ENCODE measurements at places on chromosomes 11 and 22.
A peak's percentile ranks its signal among the peaks of the same experiment; 100 is the strongest.

GRCh38 chr11:126340960-126341606 is 14.4 kb upstream of the ST3GAL4 start:
- DNase-seq, result no peak

GRCh38 chr11:120363436-120363835 is 27.2 kb downstream of the ARHGEF12 start:
- no peak for DNase-seq

DNA sequence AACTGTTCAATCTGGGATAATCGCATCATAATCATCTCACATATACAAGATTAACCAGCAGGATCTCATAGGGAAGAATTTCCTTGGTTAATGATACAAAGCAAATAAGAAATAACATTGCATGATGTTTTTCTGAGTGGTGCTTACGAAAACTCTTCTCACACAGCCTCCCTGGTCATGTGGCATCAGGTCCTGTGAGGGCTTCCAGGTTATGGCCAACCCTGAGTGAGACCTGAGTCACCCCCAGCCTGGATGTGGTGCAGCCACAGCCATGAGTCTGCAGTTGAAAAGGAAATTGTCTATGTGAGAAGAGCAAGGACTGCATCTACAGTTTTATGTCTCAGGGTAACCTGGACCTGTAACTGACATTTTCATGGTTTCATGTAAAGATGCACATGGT is 90.5 kb upstream of the XKR3 start:
- DNase-seq, result no peak

DNA sequence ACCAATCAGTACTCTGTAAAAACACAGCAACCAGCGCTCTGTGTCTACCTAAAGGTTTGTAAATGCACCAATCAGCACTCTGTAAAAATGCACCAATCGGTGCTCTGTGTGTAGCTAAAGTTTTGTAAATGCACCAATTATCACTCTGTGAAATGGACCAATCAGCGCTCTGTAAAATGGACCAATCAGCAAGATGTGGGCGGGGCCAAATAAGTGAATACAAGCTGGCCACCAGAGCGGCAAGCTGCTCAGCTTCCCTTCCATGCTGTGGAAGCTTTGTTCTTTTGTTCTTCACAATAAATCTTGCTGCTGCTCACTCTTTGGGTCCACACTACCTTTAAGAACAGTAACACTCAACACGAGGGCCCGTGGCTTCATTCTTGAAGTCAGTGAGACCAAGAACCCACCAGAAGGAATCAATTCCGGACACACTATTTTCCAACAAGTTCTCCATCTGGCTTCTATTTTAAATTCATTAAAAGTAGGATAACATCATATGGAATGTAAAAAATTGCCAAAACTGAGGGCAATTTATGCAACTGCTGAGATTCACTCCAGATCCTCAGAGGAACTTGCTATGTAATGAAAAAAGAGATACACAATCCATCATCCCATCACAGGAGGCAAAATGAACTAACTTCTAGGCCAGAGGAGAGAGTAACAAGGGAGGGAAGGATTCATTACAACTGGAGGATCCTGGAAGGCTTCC is 3.1 kb upstream of the PANX1 start:
- peak; percentile 57 for DNase-seq

DNA sequence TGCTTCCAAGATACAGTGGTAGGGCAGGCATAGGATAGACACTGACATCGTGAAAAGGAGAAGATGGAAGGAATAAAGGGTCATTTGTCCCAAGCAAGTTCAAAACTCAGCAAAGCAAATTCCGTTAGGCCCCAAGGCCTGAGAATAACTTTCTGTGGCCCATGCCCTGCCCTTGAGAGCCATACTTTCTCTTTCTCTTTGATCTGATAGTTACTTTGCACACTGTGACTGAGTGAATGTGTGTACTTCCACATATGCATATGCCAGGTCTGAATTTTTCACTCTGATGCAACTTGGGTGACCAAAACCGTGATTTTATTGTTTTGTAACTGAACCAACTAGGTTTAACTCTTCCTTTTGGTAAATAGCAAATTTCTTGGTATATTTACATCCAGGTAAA is 371.5 kb downstream of the RAB38 start:
- DNase-seq, result no peak

DNA sequence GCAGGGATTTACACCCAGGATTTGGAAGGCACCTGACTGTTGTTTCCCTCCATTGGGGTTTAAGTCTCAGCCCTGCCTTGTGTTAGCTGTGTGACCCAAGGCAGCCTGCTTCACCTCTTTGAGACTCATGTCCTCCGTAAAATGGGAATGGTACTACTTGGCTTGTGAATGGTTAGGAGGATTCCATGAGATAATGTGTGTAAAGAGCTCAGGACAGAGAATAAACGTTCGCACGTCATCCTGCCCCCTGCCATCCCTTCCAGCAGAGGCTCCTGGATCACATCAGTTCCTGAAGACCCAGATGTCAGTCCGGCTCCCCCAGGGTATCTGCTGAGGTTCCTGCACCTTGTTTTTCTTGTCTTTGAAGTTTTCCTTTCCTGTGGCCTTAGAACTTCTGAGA is 16.8 kb upstream of the ACCSL start:
- DNase-seq, result no peak

GRCh38 chr22:46318576-46318975 is 16.9 kb upstream of the TRMU start:
- DNase-seq, result no peak

GRCh38 chr11:113613619-113614018 is 92.5 kb downstream of the TMPRSS5 start:
- DNase-seq, result no peak

DNA sequence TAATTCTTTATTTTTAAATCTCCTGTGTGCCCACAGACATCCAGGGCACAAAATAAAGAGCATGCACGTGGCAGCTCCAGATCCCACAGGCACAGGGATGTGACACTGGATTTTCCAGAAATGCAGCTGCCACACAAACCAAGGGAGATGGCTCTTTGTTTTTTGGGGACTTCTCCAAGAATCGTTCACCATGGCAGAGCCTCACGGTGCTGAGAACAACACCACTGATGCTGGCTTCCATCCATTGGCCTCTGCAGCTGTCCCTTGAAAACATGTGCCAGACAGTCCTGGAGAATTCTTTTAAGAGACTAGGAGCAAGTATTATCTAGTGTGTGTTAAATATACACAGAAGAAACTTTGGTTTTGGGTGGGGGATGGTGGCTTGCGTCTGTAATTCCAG is 108.4 kb upstream of the SLC22A12 start:
- DNase-seq, result peak; percentile 85

DNA sequence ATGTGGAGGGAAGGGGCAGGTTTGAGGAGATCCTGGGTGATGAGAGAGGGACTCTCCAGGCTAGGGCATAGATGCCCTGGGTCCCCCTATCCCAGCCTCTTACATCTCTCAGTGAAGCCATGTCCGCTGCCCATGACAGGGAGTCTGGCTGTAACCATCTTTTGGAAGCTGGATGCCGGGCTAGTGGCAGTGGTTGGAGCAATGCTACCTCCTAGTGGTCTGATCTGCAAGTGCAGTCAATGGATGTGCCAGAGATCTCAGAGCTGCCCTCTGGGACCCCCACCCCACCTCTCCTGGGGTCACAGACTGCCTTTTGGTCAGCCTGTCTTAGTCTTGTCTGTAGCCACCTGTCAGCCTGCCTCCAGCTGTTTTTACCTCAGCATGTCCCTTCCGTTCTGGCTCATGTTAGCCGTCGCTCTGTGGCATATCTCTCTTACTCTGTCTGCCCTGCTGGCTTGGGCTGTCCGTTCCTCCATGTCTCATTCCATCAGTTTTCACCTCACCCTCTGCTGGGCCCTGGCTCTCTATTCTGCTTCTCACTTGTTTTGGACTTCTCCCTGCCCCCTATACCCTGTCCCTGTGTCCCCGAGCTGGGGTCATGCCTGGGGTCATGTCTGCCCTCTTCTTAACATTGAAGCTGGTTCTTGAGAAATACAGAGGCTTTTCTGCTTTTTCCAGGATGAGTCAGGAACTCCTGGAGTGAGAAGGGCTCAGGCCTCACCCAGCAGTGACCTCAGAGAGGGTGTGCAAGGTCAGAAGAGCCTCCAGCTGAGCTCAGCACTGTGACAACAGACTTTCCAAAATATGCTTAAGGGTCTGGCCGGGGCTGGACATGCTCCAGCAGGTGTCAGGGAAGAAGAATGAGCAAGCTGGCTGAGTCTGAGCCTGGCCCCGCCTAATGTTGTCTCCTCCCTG is 52.0 kb upstream of the THY1 start:
- DNase-seq, result peak; percentile 89

DNA sequence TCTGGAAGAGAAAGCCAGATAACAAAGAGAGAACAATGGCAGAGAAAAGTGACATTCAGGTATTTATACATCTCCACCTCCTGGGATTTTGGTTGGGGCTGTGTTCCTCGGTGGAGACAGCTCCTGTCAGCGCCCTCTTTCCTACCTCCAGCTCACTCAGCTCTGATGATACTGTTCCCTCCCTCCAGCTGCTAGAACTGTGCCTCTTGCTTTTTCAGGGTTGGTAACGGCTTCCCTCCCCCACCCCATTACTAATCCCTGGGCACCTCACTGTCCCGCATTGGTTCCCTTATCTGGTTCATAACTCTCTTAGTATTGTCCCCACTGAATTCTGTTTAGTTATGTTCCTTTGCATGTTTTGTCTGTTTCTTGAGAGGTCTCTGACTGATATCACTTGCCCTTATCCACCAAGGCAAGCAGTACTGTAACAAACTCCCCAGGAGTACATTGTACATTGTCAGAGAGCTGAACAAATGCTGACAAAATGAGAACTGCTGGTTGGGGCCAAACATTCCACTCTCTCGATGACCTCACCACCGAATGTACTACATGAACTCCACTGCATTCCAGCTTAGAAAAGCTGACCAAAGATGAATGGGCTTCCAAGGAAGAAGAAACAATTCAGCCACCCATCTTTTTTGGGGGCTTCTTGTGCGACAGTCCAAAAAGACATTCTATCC is 5.7 kb upstream of the FBXO3 start:
- peak; percentile 78 for DNase-seq

GRCh38 chr11:122004446-122004845 is 111.6 kb downstream of the BLID start:
- DNase-seq, result peak; percentile 30

DNA sequence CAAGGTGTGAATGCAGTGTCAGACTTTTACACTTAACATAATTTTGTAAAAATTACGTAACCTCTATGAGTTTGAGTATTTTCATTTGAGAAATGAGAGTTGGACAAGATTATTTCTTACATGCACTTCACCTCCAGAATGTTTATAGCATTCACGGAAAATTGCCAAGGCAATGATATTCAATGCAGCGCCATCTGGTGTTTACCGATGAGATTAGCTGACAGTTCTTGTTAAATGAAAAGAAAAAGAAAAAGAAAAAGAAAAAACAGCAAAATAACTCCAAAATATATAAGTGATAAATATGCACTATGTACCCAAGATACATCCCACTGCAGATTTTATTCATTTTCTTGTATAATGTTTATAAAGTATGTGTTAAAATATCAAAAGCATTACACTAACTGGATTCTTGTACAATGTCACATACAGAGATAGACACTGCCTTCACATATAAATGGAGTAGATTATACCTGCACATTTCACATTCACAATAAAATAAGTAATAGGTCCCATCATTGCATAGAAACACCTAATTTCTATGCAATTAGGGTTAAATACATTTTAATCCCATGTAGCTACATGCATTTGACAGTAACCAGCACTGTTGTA is 976.3 kb upstream of the FAT3 start:
- peak; percentile 69 for DNase-seq

GRCh38 chr11:106495046-106495445 is 417.6 kb downstream of the AASDHPPT start:
- DNase-seq, result no peak

GRCh38 chr11:33766085-33766484 is 8.2 kb downstream of the FBXO3 start:
- no peak for DNase-seq

DNA sequence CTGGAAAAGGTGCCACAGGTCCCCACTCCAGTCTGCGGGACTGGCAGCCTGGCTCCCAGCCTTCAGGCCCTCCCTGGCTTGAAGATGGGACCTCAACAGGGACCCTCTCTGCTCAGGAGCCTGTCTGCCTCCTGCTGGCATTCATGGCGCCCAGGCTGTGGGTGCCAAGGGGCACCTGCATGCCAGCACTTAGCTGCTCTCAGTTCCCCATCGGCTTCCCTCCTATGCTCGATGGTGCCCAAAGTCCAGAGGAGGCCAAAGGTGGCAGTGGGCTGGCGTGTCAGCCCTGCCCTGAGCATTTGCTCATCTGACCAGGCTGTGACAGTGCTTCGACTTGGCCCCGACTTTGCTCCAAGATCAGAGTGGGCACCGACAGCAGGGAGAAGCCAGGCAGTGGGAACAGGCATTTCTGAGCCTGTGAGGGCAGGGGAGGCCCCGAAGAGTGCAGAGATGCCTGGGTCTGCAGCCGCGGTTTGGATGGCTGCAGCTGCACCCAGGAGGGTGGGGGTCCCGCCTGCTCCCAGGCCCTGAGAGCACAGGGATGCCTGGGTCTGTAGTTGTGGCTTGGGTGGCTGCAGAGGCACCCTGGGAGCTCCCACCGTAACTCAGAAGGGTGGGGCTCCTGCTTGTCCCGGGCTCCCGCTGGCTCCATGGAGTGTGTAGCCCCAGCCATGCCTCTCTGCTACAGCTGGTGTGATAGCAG is 463.6 kb downstream of the TBC1D22A start:
- DNase-seq, result no peak

GRCh38 chr22:28620244-28620922 is 59.3 kb downstream of the TTC28 start:
- DNase-seq, result no peak

- DNase-seq, result peak; percentile 70
Observed at GRCh38 chr11:1673446-1674172, 23.4 kb upstream of the KRTAP5-6 start.

DNA sequence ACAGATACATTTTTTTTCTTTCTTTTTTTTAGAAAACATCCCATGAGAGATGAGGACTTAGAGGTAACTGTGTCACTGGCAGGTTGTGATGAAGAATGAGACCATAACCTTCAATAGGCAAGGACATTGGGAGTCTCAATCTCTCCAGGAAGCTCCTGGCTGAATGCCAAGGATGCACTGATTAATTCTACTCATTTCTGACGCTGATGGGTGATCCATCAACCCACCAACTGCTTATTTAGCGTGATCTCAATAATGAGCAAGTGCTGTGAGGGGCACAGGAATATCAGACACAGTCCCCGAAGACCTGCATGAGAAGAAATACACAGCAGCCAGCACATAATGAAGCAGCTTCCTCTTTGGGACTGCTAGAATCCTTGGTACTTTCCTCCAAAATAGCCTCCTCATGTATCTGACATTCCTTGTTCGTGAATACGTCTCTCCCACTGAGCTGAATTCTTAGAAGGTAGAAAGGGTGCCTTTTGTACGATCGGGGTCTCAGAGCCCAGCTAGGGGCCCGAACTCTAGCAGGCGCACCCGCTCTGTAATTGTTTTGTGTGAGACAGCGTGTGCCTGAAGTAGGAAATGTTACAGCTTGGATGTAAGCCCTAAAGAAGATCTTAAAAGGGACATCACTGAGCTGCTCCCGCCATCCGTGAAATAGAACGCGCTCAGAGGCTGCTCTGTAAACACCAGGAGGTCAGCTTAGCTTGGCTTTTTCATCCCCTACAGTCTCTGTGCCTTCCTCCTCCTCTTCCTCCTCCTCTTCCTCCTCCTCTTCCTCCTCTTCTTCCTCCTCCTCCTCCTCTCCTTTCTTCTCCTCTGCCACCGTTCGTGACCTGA is 7.2 kb downstream of the CLMP start:
- peak; percentile 52 for DNase-seq

Measured in muscle of leg (tissue), 16 donors.